ENCODE measurements at places on chromosomes 6 and 20.

- DNase-seq, result no peak
Observed at GRCh38 chr6:25652007-25652515, at the start of gene SCGN. TSS of gene SCGN (plus strand) at chr6:25652215. CDS start at chr6:25652404, 189 bp downstream.

DNA sequence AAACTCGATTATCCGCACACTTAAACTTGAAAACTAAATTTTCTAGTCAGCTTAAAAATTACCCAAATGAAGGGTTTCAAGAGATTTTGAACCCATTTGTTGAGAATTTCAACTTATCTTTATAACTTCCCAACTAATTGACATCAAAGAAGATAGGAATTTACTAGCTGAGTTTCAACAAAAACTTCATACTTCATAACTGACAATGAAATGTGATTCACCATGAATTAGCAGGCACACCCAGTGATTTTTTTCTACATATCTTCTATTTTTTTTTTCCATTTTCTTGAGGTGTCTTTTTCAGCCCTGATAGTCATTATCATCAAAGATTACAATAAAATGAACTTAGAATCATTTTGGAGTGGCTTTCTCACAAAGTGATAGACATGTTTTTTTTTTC is 26.7 kb downstream of the TNFAIP3 start:
- DNase-seq, result no peak

DNA sequence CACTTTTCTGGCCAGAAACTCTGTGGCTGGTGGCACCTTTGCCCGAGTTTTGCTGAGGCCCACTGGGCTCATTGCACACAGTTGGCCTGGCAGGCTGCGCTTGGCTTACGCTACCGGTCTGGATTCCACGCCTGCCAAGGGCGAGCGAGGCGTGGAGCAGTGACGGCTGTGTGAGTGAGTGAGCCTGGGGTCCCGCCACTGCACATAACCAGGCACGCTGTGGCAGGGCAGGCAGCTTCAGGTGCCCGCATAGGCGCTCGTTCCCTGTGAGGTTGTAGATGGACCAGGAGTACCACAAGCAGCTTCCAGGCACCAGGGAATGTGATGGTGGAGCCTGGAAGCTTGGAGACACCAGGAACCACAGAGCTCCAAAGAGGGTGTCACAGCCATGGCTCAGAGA is 190.1 kb upstream of the DEFB112 start:
- no peak for DNase-seq

DNA sequence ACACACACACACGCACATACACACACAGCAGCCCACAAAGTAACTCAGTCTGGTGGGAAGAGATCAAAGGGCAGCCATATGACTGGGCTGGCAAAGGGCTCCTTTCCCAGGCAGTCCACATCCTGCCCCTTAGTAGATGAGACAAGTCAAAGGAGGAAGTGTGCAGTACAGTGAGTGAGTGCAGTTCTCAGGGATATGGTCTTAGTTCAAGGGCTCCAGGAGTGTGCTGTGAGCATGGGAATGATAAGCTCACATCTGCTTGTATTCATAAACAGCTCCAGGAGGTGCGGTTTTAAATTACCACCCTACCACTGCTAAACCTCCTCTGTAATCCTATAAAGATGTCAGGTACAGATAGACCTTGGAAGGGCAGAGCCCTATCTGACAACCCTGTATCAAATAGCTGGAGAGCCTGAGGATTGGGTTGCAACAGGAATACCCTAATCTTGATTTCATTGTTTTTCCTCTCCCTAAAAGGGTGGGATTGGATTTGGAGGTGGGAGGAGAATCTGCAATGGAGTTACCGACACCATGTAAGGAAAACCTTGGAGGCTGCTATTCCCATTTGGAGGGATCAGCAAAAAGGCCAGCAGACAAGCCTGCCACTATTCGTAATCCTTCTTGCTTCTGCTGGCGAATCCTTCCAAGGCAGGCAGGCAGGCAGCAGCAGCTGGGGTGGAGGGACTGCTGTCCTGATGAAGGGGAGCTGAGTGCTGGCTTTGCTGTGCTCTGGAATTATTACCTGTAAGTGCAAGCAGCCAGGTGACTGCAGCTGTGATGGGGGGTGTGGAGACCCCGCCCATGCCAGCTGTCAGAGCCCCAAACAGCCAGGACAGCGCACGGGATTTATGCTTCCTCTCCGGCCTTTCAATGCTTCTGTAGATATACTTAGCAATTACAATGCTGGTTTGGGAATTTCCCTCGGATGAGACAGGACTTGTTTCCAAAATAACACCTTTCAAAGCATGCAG is 342.7 kb downstream of the PRL start:
- DNase-seq, result no peak
